Effector CD4-positive, alpha-beta T cell (primary cell): ENCODE measurements at places on chromosomes 1 and 21.

DNA sequence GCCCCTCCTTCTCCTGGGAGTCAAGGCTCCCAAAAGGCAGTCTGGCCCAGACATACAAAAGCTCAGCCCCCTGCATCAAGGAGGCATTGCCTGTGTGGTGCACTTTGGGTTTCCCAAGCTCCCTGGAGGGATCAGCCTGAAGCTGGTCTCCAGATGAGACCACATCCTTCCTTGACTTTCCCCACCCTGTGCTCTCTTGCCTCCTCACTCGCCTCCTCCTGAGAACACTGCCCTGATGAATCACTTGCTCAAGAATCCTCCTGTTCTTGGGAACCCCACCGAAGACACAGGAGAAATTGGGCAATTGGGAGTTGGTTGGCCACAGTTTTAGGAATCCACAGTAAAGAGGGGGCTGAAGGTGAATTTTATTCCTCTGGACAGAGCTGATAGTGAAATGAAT lies 34.8 kb upstream of the LYST start:
- DNase-seq: no peak

- DNase-seq: no peak
Measured at GRCh38 chr21:25133939-25134338, 473.3 kb downstream of the MRPL39 start.

DNA sequence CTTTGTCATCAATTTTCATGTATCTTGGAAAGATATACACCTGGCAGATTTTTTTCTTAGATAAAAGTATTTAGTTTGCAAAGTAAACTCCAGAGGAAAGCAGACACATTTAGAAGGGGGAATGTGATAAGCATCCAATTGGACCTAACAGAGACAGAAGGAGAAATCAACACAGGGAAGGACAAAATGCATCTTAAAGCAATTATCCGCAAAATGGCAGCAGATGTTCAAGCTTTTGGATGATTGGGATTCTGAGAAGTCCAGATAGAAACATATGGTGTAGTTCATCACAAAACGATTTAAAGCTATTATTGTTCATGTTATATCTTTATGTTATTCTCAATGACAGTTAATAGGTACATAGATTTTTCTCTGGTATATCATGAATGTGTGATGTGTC lies 1153.1 kb upstream of the B3GALT2 start:
- DNase-seq: no peak

DNA sequence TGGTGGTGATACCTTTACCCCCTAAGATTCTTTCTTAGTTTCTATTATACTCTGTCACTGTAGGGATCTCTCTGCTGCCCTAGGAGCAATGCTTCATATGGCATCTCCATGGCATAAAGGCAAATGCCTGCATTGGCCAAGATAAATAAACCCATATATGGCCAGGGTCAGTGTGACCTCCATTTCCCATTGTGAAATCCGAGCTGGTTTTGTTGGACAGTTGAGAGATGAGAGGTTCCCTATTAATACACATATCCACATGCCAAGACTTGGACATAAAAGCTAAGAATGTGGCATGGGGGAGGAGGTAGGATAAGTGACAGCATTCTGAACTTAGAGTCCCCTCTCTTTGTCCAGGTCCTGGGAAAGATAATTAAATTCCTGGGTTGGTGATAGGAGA lies 1.4 kb downstream of the TPM3 start:
- DNase-seq: no peak

- no peak for DNase-seq
Measured at GRCh38 chr21:42356650-42357049, 5.9 kb upstream of the TFF2 start.

DNA sequence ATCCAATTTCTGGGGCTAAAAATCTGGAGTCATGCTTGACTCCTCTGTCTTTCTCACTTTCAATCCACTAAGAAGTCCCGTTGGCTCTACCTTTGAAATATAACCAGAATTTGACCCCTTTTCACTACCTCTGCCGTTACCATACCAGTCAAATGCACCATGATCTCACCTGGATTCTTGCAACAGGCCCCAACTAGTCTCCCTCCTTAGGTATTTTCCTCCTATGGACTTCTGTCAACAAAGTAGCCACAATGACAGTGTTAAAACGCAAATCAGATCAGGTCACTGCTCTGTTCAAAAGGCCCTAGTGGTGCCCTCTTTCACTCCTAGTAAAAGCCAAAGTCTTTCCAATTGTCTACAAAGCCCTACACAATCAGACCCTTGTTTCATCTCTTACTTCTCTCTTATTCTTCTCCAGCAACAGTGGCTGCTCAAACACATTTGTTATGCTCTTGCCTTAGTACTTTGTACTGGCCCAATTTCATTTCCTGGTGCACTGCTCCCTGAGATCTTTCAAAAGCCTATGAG lies 35.7 kb upstream of the AGL start:
- no peak for DNase-seq

DNA sequence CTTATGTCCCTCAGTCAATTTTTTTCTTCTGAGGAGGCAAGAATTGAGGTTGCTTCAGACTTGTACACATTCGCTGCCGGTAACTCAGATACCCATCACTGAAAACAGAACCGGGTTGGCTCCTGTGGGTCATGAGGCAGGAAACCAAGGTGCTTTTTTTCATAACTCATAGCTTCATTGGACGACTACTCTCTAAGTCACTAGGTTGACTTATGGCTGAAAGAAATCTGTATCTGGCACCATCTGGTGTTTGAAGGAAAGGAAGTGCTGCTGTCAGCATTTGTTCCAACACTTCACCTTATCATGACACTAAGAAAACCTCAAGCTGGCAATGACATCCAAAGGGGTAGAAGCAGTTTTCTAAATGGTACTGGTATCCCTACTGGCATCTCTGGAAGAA lies 82.3 kb downstream of the TBX19 start:
- peak; percentile 17 for DNase-seq

DNA sequence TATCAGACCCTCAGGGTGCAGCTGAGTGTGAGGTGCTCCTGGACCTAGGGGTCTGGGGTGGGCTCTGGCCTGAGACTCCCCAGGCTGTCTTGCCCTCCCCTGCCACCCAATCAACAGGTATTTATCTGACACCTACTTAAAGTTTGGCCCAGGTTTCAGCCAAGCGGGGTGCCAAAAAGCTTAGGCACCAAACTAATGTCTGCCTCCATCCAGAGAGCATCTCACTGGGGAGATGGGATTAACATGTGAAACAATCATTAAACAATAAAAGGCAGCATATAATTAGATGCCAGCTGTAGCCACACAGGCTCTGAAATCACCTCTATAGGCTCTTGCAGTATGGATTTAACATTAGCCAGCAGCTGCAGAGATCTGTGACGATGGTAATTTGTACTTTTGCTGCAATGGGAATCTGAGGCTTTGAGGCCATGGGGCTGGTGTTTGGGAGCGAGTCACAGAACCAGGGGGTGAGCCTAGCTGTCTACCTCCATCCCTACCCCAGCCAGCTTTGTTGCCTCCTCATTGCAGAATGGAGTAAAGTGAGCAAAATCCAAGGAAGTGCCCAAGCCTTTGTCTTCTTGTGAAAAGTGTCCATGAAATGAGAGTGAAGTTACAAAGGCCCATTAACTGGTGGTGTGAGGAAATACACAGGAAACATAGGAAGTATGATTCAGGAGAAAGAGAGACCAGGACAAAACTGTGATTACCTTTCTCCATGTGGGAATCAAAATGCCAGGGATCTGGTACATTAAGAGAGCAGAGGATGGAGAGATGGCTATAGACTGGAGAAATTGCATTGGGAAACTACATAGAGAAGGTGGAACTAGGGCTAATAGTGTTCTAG lies 36.1 kb downstream of the EIF2D start:
- no peak for DNase-seq

GRCh38 chr1:13430495-13430894 lies 20.2 kb downstream of the PRAMEF20 start:
- DNase-seq: no peak

- DNase-seq: no peak
Measured at GRCh38 chr1:91308544-91308943, 96.1 kb downstream of the HFM1 start.

- DNase-seq: no peak
Measured at GRCh38 chr1:204947338-204947737, 76.7 kb downstream of the NFASC start.

DNA sequence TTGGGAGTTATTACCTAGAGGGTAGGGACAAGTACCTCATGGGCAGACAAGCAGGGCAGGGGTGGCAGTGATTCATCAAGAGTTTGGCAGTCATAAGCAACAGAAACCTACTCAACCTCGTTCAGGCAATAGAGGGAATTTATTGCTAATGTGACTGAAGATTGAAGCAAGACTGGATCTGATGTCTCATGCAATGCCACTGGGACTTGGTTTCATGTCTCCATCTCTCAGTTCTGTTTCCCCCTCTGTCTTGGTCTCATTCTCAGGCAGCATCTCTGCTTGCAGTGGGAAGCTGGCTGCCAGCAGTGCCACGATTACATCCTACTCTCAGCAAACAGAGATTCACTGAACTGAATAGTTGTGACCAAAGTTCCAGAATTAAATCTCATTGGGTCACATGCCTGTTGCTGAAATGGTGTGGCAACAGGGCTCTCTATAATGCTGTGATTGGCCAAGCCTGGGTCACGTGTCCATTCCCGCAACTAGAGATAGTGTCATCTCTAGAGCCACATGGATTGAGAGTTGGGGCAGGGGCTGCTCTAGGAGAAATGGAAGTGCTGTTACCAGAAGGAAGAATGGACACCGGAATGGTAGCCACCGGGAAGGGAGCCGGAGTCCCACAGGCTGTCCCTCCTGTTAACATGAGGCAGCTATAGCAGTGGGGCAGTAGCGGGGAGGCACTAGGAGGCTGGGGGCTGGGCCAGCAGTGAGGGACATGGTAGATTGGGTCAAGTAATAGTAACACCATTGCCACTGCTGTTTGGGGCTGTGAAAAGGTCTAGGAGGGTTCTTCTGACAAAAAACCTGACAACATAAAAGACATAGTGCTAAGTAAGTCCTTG lies 3.9 kb upstream of the CDC42 start:
- no peak for DNase-seq

- DNase-seq: peak; percentile 44
Measured at GRCh38 chr1:244796719-244797406, 38.6 kb upstream of the COX20 start.

DNA sequence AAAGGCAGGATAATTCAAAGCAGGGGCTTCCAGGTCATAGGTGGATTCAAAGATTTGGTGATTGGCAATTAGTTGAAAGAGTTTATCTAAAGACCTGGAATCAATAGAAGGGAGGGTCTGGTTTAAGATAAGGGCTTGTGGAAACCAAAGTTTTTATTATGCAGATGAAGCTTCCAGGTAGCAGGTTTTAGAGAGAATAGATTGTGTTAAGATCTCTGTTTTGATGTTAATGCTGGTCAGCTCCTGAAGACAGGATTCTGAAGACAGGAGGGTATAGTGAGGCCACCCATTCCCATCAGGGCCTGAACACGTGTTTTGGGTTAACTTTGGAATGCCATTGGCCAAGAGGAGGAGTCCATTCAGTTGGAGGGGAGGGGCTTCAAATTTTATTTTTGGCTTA lies 6.1 kb upstream of the PTBP2 start:
- no peak for DNase-seq
